ENCODE measurements at places on chromosomes 11 and 22.

DNA sequence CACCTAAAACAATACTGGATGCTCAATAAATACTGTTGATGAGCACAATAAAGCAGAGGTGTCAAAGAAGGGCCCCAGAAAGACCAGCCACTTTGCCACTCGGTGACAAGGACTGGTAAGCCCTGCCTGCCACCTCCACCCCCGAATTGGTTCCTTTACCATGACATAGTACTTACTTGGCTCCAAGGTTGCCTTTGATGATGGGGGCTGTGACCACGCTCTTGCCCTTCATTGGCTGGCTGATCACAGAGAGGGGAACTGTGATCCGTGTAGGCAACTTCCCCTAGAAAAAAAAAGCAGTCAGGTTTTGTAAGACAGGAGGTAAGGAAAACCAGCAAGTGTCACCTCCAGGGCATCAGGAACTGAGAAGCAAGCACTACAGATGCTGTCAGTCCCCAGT lies 29.7 kb downstream of the NFRKB start:
- DNase-seq: no peak

DNA sequence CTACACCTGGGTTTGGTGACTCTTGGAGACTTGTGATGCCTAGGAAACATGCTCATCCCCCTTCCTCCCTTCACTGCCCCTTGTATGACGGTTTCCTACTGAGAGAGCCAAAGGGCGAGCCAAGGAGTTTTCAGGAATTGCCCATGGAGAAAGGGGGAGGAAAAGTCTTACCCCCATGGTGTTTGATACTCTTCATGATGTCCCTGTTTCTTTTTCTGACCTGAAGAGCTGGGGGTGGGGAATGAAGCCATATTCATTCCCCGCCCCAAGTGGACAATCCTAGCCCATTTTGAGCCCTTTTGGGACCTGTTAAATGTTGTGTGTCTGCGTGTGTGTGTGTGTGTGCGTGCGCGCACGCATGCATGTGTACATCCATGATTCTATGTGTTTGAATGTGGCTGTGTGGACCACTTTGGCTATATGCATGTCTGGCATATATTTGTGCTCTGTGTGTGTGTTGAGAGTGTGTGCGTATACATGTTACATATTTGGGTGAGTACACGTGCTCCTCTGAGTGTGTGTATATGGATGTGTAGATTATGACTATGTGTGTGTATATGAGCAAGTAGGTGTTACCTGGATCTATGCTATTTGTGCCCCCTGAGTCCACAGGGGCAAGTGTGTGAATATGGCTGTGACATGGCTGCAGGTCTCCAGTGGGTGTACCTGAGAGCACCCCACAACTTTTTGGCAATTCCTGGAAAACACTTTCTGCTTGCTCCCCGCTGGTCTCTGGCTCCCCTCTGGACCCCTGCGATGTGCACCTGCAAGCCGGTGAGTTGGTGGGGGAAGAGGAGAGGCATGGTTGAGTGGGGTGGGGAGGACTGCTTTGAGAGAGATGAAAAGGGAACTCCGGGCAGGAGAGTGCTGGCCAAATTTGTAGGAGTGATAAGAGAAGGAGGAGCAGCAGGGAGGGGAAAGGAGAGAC lies 24.6 kb downstream of the OTOG start:
- no peak for DNase-seq

DNA sequence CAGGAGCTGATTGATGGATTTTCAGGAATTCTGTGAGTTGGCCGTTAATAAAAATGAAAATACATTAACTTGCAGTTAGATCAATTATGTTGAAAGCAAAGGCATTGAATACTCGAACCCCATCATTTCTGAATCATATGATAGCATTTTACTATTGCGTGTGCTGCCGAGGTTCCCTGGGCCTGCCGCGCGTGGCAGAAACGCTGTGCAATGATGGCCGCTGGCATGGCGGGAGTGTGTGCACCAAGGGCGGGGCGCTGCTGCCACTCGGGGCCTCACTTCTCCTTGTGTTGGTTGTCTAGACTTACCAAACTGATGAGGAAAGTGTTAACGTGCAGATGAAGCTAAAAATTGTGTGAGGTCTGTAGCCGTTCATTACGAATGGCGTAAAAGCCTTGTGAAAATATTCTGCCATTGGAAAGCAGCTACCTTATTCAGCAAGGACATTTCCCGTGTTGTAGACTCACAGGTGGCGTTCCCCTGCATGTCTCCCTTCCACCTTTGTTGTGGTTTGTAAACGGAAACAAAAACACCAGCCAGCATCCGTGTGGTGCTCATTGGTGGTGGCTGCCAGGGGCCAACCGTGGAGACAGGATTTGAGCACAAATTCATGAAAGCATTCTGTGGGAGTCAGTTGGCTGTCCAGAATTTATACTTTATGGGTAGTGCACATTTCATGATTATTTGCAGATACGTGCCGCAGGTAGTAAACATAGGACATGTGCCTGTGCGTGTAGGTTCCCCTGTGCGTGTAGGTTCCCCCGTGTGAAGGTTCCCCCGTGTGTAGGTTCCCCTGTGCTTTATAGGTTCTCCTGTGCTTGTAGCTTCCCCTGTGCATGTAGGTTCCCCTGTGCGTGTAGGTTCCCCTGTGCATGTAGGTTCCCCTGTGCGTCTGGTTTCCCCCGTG lies 5.9 kb upstream of the GRAMD4 start:
- DNase-seq: no peak

DNA sequence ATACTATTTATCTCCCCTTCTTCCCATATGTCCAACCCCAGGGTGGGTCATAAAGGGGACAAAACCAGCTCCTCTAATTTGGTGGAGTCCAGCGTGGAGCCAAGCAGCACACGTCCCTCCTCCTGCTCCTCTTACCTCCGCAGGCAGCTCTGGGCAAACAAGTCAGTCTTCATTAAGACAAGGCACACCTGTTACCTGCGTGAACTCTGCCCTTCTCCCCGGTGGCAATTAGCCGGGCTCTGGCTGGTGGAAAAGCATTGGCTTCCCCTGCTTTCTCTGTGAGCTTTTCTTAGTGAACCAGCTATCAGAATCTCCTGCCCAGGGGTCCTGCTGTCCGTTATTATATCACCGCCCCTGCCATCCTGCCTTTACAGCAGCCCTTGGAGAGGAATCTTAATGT lies 418.7 kb upstream of the CADM1 start:
- DNase-seq: no peak

GRCh38 chr11:130124096-130124495 lies 35.5 kb upstream of the ST14 start:
- DNase-seq: peak; percentile 81

DNA sequence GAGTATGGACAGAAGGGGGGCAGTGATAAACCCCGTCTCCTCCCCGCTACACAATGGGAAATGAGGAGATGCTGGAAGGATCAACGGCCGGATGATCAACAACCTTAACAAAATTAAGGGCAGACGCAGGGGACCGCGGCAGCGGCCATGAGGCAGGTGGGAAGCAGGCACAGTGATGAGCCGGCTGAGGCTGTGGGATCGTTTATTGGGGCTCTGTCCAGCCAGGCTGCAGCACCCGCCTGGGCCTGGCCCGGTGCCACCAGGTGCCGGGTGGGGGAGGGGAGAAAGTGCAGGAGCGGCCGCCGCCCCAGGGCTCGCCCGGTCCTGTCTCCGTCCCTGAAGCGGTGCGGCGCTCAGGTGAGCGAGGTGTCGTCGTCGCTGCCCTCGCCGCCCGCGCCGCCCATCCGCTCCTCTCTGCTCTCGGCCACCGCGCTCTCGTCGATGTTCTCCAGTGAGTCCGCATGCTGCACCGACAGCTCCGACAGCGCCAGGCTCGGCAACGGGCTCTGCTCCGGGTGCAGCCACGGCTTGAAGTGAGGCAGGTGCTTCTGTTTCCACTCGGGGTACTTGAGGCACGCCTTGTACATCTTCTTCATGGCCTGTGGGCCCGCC lies 2.4 kb upstream of the ARAP1 start:
- DNase-seq: no peak

DNA sequence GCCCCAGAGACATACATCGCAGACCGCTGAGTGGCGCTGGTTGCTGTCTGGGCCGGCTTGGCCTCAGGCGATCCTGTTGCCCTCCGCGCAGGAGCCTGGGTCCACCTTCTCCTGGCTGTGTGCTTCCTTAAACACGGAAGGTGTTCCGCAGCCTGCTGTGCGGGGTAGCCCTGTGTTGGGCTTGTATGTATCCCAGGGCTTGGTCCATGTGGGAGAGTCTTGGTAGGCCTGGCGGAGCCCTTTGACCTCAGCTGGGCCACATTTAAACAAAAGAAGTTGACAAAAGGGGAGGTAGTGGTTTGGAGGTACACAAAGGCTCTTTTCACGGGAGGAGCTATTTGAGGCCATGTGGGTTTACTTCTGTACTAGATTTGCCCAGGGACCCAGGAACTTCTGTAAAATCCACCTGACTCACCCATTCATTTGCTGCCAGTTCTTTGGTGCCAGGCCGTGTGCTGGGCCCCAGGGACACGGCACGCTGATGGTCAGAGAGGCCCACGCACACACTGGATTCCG lies 11.0 kb upstream of the GRAMD4 start:
- no peak for DNase-seq

DNA sequence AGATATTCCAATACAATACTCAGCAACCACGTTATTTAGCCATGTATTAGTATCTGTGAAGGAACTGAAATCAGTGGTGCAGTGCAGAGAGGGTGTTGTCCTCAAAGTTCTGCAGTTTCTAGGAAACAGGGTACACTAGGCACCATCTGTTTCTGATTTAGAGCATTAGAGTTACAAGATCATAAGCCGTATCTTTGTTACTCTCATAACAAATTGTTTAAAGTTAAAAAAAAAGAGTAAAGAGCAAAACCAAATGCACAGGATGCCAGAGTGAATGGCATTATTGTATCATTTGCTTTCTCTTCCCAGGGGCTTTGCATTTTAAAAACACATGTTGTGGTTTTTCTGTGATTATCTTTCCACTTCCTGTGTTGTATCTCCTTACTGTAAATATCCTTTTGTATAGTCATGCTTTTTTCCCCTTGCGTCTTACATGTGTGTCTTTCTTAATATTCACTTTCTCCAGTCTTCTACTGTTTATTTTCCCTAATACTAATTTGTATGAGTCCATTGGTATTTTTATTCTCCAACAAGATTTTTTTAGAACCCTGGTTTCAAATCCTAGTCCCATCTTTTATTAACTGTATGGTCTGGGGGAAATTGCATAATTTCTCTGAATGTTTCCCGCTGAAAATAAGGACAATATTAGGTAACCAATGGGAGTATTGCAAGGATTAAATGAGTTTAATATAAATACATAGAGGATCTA lies 15.2 kb upstream of the NUP160 start:
- peak; percentile 72 for DNase-seq

- no peak for DNase-seq
These were observed 314.0 kb downstream of the NTM start for GRCh38 chr11:131684111-131685060.

GRCh38 chr11:44178381-44178780 lies 82.9 kb downstream of the EXT2 start:
- DNase-seq: peak; percentile 94

GRCh38 chr11:73215191-73216134 lies 2.6 kb upstream of the P2RY2 start:
- DNase-seq: no peak

DNA sequence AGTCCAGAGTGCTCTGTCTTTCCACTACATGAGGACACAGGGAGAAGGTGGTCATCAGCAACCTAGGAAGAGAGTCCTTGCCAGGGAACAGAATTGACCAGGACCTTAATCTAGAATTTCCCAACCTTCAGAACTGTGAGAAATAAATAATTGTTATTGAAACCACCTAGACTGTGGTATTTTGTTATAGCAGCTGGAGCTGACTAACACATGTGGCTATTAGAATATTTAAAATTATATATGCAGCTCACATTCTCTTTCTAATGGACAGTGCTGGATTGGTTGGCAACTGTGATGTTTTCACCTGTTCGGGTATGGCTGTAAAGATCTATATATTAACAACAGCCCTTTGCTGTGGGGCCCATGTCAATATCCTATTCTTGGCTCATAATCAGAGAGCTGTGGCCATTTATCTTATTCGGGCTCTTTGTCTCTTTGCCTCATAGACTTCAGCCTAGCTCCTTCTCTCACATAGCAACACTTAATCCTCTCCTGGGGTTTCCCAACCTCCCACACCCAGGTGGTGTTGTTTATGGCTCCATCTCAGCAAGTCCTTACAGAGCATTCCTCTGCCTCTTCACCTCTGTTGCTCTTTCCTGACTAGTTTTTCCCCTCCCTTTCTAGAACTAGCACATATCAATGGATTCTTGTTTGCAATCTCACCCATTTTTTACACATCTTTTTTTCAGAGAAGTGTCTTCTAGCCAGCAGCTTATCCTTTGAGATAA lies 46.4 kb upstream of the AMOTL1 start:
- no peak for DNase-seq

DNA sequence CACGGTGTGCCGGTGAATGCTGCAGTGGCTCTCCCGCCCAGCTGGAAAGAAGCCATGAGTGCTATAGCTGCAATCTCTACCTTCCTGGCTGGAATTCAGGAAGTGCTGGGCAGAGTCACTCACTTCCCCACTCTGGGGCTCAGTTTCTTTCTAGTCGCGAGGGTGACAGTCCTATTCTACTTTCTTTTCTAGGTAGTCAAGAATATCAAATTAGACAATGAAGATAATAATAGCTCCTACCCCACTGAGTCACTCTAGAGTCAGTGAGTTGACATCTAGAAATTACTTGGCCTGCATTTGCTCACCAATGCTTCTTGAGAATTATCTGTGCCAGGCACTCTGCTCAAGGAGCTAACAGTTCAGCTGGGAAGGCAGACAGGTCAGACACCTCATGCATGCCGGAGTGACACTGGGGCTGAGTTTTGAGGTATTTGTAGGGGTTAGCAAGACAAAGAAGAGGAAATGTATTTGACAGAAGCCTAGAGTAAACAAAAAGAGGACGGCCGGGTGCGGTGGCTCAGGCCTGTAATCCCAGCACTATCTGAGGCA lies 3.2 kb downstream of the CENPM start:
- no peak for DNase-seq

DNA sequence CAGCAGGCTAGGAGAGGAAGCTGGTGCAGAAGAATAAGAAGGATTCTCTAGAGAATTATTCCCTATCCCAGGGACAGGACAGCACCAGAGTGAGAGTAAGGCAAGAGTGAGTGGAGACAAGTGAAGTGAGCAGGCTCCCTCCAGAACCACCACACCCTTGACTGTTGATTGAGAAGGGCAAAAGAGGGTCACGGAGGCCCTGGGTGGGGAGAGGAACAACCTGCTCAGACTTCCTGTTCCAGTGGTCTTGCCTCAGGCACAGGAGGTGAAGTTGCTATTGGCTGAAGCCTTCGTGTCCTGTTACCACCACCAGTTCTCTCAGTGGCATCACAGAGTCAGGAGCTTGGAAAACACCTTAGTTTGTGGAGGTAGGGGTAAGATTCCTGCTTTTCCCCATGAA lies 51.7 kb upstream of the CCDC89 start:
- DNase-seq: no peak

GRCh38 chr22:48919851-48920589 lies 907.7 kb downstream of the BRD1 start:
- no peak for DNase-seq

DNA sequence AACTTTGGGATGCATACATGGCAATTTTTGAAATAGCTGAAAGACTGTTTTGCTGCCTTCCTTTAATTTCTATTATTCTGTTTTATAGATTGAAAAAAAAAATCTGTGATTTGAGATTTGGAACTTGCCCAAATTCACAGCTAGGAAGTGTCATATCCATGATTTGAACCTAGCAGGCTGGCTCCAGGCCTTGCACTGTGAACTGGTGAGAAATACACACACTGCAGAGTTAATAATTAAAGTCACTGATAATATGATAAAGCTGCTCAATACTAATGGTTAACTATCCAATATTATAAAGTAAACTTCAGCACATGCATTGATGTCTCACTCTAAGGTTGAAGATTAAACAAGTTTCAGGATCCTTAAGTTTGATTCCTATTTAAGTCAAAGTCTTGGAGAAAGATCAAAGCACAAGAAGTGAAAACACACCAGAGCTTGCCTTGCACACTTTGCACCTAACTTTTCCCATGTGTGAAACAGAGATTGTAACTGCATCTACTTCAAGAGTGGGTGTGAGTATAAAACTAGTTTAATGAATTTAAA lies 150.6 kb upstream of the CCDC179 start:
- no peak for DNase-seq

Measured in fibroblast of upper back skin (primary cell).